Sigmoid colon (tissue), 7 donors: ENCODE measurements at places on chromosomes 5 and 9. TPM values are rescaled to one million over a fixed set of nuclear protein-coding genes. Genes with fewer than 3 reads are reported as not detected.

The INSL6 gene
- total RNA-seq = not detected

The SLC4A9 gene
- not detected for total RNA-seq

The LCN9 gene
- not detected for total RNA-seq

The SPATA6L gene
- 2.0 TPM for total RNA-seq

The ELOVL7 gene
- total RNA-seq = 1.4 TPM

The FAM153A gene
- 5.3 TPM for total RNA-seq

The NMUR2 gene
- not detected for total RNA-seq

The BAAT gene
- not detected for total RNA-seq

The TMEM252 gene
- not detected for total RNA-seq

The SPATA9 gene
- not detected for total RNA-seq

DNA sequence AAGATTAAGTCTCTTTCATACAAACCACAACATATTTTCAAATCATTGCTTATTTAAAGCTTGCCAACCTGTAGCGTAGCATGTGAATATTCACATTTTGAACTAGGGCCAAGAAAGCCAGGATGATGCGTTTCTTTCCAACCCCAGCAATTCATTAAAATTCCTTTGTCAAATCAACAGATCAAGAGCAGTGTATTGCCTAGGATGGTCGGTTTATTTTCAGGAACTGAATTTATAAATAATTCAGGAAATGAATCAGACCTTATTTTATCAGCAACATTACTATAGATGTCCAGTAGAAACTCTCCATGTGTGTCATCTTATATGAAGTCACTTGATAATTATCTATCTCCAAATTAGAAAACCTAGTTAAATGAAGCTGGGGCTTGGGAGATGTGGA, 13.2 kb upstream of the AUH start:
- no peaks in the 10 kb centered on the region for H3K4me1 ChIP-seq
- no peak for DNase-seq
- H3K4me3 ChIP-seq = no peak overlapping the region
- H3K36me3 ChIP-seq = no peaks in the 10 kb centered on the region
- no peak overlapping the region for H3K27ac ChIP-seq
- no peaks in the 10 kb centered on the region for H3K27me3 ChIP-seq

- H3K27ac ChIP-seq = no peak overlapping the region
- H3K4me1 ChIP-seq = no peaks in the 10 kb centered on the region
- DNase-seq = no peak
- H3K27me3 ChIP-seq = no peaks in the 10 kb centered on the region
- no peak overlapping the region for H3K4me3 ChIP-seq
These were observed 289.9 kb downstream of the SLIT3 start for GRCh38 chr5:169011009-169011408.

- no peaks in the 10 kb centered on the region for H3K36me3 ChIP-seq
- peaks cover 8% of the 10 kb centered on the region for H3K4me1 ChIP-seq
- no peak within 1 kb of the TSS for H3K4me3 ChIP-seq
- no peak within 1 kb of the TSS for H3K27ac ChIP-seq
These were observed at the start of gene GRIN1 for GRCh38 chr9:137138722-137139467. GRIN1 (plus strand) TSS chr9:137139154; CDS start chr9:137139487, 333 bp downstream.

GRCh38 chr5:35828082-35828598, 28.6 kb upstream of the IL7R start:
- no peaks in the 10 kb centered on the region for H3K27me3 ChIP-seq
- no peaks in the 10 kb centered on the region for H3K4me1 ChIP-seq
- no peak for DNase-seq
- H3K36me3 ChIP-seq = no peaks in the 10 kb centered on the region
- no peak overlapping the region for H3K4me3 ChIP-seq

- no peaks in the 10 kb centered on the region for H3K4me1 ChIP-seq
- H3K27ac ChIP-seq = no peak overlapping the region
- no peaks in the 10 kb centered on the region for H3K36me3 ChIP-seq
These were observed 212.3 kb downstream of the ERCC6L2 start for GRCh38 chr9:96087669-96088299.

- no peaks in the 10 kb centered on the region for H3K27me3 ChIP-seq
- no peak overlapping the region for H3K4me3 ChIP-seq
- no peak for DNase-seq
- peaks cover 5% of the 10 kb centered on the region for H3K36me3 ChIP-seq
These were observed 136.3 kb downstream of the MED27 start for GRCh38 chr9:131943351-131943841.

DNA sequence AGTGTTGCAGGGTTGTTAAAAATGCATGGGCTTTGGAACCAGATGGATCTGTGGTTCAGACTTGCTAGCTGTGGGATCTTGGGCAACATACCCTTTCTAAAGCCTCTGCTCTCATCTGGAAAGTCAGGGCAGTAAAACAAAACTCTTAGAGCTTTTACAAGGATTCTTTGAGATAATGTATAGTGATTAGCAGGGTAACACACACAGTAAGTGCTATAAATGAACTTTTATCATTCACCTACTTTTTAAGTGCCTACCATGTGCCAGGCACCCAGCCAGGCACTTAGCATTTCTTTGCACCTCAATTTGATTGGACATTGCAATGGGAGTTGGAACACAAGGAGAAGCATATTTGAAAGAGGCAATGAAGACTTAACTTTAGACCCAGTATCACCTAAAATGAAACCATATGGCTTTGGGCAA, 208.6 kb upstream of the PAPPA start:
- H3K27ac ChIP-seq = peak overlapping the region; percentile 74
- H3K4me1 ChIP-seq = no peaks in the 10 kb centered on the region
- no peak overlapping the region for H3K4me3 ChIP-seq
- no peak for DNase-seq
- no peaks in the 10 kb centered on the region for H3K36me3 ChIP-seq
- no peaks in the 10 kb centered on the region for H3K27me3 ChIP-seq

GRCh38 chr5:126096442-126097006, 326.7 kb upstream of the GRAMD2B start:
- DNase-seq = no peak
- no peak overlapping the region for H3K27ac ChIP-seq
- H3K36me3 ChIP-seq = no peaks in the 10 kb centered on the region
- no peaks in the 10 kb centered on the region for H3K27me3 ChIP-seq
- H3K4me3 ChIP-seq = no peak overlapping the region

DNA sequence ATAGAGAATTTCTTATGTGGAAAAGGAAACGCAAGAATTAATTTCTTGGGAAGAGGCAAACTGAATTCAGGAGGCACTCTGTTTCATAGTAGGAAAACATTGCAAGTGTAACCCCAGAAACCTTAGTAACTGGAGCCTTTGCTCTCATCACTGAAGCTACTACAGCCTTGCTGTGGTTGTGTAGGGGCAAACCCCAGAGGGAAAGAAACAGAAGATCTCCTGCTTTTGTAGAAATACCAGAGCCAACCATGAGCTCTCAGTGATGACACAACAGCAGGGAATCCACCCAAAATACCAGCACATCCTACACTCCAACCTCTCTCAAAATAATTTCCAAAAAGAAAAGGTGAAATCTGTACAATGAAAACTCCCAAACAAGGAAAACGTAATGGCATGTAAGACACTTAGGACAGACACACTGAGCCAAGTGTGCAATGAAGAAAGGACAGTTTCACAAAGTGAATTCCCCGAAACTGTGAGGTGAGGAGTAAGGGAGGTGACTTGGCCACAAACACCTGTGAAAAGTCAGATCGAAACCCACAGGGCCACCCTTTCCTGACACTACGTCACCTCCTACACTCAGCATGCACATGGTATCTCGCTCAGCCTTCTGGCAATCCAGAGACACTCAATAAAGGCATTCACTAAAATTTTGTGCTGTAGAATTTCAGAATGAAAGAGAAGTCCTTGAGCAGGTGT, 8.5 kb upstream of the ACSL6 start:
- H3K27me3 ChIP-seq = no peaks in the 10 kb centered on the region
- no peaks in the 10 kb centered on the region for H3K4me1 ChIP-seq
- DNase-seq = no peak

- H3K27ac ChIP-seq = no peak overlapping the region
- H3K36me3 ChIP-seq = no peaks in the 10 kb centered on the region
These were observed 1.3 kb upstream of the POU4F3 start for GRCh38 chr5:146337264-146337904.

DNA sequence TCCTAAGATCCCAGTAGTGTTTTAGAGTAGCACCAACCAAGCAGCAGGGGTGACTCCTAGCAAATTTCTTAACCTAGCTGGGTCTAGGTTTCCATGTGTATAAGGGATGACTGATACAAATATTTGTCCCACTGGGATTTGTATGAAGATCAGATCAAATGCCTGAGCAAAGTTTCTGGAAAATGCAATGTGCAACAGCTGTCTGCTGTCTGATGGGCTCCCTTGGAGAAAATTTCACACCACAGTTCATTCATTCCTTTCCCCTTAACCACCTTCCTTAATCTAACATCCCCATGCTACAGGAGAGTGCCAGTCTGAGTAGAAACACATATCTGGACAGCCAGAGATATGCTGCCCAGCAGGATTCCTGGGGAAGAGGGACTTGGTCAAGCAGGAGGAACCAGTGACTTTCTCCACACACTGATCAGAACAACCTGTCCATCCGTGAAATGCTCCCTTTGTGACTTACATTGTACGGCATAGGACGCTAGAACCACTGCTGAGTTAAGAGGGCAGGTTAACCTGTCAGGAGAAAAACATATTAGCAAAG, 53.3 kb downstream of the PTPN3 start:
- no peak overlapping the region for H3K4me3 ChIP-seq
- no peaks in the 10 kb centered on the region for H3K36me3 ChIP-seq
- no peak overlapping the region for H3K27ac ChIP-seq
- DNase-seq = no peak
- no peaks in the 10 kb centered on the region for H3K27me3 ChIP-seq
- H3K4me1 ChIP-seq = no peaks in the 10 kb centered on the region

- no peaks in the 10 kb centered on the region for H3K4me1 ChIP-seq
- peak overlapping the region; percentile 37 for H3K27ac ChIP-seq
- H3K27me3 ChIP-seq = no peaks in the 10 kb centered on the region
- H3K4me3 ChIP-seq = no peak overlapping the region
These were observed 9.1 kb downstream of the GFPT2 start for GRCh38 chr5:180343831-180344695.

- H3K4me1 ChIP-seq = no peaks in the 10 kb centered on the region
- no peaks in the 10 kb centered on the region for H3K27me3 ChIP-seq
- H3K4me3 ChIP-seq = no peak overlapping the region
- no peak overlapping the region for H3K27ac ChIP-seq
These were observed 161.4 kb downstream of the PAX5 start for GRCh38 chr9:36872641-36873040.

DNA sequence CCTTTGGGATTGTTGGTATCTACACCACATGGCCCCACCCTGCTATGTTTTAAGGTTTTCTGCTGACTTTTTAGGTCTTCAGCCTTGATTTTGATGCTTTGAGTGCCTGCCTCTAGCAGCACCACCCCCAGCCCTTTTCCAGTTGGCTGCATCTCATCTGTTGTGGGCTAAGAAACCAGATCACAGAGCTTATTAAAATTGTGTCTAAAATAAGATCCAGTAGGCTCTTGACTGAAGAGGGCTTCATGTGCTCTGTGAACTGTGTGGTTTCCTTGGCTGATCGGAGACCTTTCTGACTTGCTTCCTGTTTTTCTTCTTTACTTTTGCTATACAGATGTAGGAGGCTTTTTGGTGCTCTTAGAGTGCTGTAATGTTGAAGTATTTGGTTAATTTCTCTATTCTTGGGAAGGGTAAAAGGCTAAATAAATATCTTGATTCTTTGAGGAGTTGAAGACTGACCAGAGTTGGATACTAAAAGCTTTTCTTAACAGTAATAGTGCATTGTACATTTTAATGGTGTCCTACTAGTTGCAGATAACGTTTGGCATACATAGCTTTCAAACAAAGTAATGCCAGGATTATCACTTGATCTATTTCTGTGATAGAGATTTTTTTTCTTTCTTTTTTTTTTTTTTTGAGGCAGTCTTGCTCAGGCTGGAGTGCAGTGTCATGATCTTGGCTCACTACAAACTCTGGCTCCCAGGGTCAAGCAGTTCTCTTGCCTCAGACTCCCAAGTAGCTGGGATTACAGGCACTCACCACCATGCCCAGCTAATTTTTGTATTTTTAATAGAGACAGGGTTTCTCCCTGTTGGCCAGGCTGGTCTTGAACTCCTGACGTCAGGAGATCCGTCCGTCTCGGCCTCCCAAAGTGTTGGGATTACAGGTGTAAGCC, 4.5 kb downstream of the UBE2D2 start:
- no peaks in the 10 kb centered on the region for H3K27me3 ChIP-seq
- DNase-seq = peak; percentile 22
- H3K36me3 ChIP-seq = no peaks in the 10 kb centered on the region
- H3K4me3 ChIP-seq = no peak overlapping the region

- H3K36me3 ChIP-seq = no peaks in the 10 kb centered on the region
- DNase-seq = no peak
- no peak overlapping the region for H3K4me3 ChIP-seq
- no peaks in the 10 kb centered on the region for H3K27me3 ChIP-seq
- H3K4me1 ChIP-seq = no peaks in the 10 kb centered on the region
- no peak overlapping the region for H3K27ac ChIP-seq
These were observed 74.4 kb downstream of the GLIS3 start for GRCh38 chr9:4225291-4226028.
